ENCODE measurements at places on chromosomes 16 and 17. TPM values are rescaled to one million over a fixed set of nuclear protein-coding genes. Genes with fewer than 3 reads are reported as not detected.

DNA sequence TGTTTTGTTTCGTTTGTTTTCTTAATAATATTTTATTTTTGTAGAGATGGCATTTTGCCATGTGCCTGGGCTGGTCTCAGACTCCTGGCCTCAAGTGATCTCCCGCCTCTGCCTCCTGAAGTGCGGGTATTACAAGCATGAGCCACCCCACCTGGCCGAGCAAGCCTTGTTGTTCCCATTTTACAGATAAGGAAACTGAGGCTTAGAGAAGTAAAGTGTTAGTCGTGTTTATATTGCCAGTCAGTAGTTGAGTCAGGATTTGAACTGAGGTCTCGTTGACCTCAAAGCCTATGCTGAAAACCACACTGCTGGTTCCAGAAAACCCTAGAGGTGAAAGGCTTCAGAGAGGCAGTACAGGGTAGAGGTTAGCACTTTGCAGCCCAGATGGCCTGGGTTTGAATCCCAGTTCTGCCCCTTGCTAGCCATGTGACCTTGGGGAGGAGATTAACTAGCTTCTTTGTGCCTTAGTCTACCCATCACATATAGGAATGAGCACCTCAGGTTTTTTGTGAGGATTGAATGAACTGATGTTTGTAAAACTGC lies 102.0 kb downstream of the ABCC6 start:
- no peak for DNase-seq

DNA sequence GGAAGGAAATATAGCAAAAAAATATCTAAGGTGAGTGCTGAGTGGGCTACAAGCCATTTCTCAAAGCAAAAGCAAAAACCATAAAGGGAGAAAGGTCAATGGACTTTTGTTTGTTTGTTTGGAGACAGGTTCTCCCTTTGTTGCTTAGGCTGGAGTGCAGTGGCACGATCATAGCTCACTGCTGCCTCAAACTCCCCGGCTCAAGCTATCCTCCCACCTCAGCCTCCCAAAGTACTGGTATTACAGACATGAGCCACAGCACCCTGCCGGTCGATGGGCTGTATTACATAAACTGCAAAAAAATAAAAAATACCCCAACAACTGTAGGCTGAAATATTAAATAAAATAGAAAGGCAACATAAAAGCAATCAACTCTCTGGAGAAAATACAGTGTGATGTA lies 3.5 kb upstream of the RBBP6 start:
- DNase-seq: no peak

The SOX15 gene
- total RNA-seq: 0.94 TPM

- no peak for DNase-seq
Observed at GRCh38 chr16:48592839-48593429, 17.0 kb downstream of the N4BP1 start.
